ENCODE measurements at places on chromosomes 1 and 21.
A peak's percentile ranks its signal among the peaks of the same experiment; 100 is the strongest.

- DNase-seq, result no peak
These were observed 28.2 kb upstream of the HRNR start for GRCh38 chr1:152252157-152252556.

DNA sequence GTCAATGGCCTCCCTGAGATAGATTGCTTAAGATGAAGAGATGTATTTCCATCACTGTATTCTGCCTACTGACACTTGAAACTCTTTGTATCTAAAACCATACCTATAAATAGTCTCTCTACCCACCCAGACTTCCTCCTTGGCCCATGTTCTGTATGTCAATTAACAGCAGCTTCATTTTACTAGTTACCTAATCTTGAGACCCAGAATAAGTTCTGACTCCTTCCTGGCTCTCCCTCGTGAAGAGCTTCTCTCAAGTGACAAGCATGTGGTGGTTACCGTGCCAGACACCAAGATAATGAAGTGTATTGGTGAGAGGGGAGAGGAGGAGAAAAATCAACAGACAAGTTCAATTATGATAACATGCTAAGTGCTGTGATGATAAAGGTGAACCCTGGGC lies 128.8 kb upstream of the RAVER2 start:
- no peak for DNase-seq

DNA sequence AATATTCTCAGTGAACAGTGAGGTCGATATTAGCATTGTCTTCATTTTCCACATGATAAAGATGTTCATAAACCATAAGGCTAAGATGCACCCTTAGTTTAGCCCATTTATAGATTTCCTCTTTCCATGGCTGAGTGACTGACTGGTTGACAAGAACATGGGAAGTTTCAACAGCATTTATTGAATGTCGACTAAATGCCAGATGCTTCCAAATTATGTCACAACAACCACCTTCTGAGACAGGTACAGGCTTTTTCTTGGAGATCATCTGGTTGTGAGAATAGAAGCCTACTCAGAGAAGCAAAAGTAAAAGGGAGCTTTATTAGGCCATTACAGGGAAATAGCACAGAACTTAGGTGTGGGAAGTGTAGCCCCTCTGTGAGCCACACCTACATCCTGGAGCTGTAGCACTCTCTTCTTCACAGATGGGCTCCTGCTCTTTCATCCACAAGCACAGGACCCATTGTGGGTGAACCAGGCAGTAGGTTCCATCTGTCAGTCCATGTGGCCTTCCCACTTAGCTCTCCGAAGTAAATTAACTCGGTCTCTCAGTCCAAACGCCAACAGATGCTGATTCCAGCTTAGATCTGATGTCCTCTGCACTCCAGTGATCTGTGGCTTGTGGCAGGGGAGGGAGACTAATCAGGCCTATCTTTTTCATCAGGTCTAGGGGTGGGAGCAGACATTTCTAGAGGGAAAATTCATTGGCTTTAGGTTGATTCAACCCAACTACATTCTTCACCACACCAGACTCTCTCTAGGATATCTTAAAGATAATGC lies 14.3 kb downstream of the ATP2B4 start:
- no peak for DNase-seq

GRCh38 chr1:36924282-36924811 lies 110.0 kb downstream of the GRIK3 start:
- no peak for DNase-seq

- DNase-seq, result peak; percentile 52
These were observed 138.3 kb downstream of the TTLL7 start for GRCh38 chr1:83860490-83861221.

All from NCI-H1930 (cell line).